ENCODE measurements at places on chromosomes 7 and 10.

- no peak for DNase-seq
Measured at GRCh38 chr10:101225846-101226421, 3.3 kb downstream of the LBX1 start.

DNA sequence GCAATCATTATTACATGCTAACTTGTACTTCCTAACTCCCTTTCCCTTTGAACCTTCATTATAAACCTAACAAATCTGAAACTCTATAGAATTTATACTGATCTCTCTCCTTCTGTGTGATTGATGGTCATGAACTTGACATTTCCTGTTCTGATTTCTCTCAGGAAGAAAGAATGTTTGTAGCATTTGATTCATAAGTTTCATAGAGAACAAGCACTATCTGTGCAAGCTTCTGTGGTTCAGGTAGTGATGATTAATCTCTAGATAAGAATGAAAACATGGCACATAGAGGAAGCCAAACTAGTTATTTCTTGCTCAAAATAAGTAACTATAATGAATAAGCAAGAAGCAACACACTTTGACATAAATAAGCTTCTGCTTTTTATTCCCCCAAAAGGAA is 34.2 kb downstream of the TFPI2 start:
- DNase-seq, result no peak

- DNase-seq, result no peak
Measured at GRCh38 chr7:132575419-132575981, 770 bp downstream of the PLXNA4 start.

GRCh38 chr10:83625831-83626360 is 513.4 kb upstream of the GHITM start:
- no peak for DNase-seq

GRCh38 chr7:44824894-44825526 is 22.9 kb downstream of the H2AZ2 start:
- no peak for DNase-seq

- no peak for DNase-seq
Measured at GRCh38 chr10:9437131-9437530, 1382.6 kb downstream of the GATA3 start.

DNA sequence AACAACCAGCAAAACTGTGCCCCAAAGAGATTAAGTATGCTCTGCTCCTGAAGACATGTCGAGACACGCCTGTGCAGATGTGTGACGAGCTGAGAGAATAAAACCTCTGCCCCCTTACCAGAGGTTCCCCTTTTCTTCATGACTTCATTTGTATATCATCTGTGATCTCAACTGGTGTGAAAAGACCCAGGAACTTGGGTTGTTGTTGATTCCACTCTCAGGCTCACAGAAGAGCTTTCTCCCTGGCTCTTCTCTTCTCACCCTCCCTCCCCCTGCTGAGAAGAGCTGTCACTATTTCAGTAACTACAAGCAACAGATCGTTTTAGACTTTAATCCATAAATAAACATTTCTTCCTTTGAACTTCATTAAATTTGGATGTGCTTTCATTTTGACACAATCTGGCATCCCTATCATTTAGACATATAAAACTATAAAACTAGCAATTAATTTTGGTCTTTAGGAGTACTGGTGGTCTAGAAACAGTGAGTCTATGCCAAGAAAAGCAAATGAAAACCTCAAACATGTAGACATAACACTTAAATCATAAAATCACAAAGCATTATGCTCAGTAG is 179.3 kb upstream of the FZD8 start:
- DNase-seq, result no peak

- DNase-seq, result no peak
Measured at GRCh38 chr10:76961841-76962240, 675.8 kb downstream of the KCNMA1 start.

DNA sequence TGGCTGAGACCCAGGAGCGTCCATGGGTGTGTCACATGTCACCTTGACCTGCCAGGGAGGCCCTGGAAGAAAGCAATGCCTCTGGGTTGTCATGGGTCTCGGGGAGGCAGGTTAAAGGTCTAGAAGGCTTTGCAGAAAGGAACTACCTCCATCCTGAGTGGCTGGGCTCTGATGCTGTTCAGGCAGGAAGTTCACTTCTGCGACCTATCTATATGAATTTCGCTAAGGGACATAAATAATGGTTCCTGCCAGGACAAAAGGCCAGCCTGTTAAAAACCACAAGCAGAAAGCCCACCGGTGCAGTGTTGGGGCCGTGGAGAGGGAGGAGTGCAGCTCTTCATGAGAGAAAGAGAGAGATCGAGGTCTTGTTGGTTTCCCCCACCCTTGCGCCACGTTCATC is 182.9 kb downstream of the PTPN20 start:
- DNase-seq, result no peak

DNA sequence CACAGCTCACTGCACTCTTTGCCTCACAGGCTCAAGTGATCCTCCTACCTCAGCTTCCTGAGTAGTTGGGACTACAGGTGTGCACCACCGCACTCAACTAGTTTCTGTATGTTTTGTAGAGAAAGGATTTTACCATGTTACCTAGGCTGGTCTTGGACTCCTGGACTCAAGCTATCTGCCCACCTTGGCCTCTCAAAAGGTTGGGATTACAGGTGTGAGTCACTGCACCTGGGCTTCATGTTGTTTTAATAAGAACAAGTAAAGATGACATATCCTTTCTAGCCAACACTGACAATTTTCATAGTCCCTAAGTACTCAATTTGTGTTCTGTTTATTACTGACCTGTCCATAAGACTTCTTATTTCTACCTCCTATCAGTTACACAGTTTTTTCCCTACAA is 16.8 kb downstream of the SEMA3C start:
- DNase-seq, result no peak

DNA sequence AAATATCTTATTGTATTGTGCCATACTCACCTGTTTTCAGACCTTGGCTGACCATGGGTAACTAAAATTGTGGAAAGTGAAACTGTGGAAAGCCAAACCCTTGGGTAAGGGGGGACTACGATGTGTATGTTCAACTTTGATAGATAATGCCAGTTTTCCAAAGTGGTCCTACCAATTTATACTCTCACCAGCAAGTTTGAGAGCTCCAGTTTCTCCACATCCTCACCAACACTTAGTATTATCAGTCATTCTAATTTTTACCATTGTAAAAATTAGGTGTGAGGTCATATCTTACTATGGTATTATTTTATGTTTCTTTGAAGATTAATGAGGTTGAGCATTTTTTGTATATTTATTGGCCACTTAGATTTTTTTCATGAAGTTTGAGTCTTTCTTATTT is 346.9 kb upstream of the PODXL start:
- DNase-seq, result no peak

GRCh38 chr10:3043512-3044368 is 23.6 kb upstream of the PFKP start:
- no peak for DNase-seq

DNA sequence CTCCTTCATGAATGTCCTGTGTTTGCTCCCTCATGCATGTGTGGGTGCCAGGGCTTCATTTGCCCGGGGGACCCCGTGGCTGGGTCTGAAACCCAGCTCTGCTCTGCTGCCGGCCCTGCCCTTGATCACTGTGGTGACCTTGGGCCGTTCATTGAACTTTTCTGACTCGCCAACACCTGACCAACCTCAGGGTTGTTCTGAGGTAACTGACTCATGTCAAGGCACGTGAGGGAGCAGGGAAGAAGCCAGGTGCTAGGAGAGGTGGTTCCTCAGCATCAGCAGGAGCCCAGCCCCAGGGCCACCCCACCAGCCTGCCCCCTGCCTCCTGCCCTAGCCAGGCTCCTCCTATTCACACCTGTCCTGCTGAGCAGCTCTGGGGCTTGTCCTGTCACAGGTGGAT is 47.9 kb downstream of the TBATA start:
- no peak for DNase-seq

GRCh38 chr7:129361771-129362170 is 72.5 kb upstream of the STRIP2 start:
- DNase-seq, result no peak

- DNase-seq, result no peak
Measured at GRCh38 chr7:70700055-70700940, 431.6 kb upstream of the GALNT17 start.

- no peak for DNase-seq
Measured at GRCh38 chr7:91636129-91636724, 244.3 kb downstream of the MTERF1 start.

DNA sequence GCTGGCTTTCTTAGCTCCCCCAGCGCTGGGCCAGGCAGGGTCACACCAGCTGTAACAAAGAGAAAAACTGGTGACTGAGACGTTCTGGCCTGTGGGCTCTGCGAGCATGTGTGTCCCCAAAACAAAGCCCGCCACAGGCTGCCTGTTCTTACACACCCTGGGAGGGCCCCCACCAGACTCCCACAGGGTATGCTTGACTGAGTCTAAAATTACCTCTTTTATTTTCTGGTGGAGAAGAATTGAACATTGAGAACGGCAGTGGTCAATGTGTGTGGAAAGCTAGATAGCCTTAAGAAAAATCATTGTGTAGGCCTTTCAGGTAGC is 808 bp downstream of the C10orf71 start:
- DNase-seq, result no peak

GRCh38 chr7:151776446-151776845 is 100.5 kb downstream of the PRKAG2 start:
- DNase-seq, result no peak

- no peak for DNase-seq
Measured at GRCh38 chr7:48168159-48168558, 3.1 kb upstream of the ABCA13 start.

DNA sequence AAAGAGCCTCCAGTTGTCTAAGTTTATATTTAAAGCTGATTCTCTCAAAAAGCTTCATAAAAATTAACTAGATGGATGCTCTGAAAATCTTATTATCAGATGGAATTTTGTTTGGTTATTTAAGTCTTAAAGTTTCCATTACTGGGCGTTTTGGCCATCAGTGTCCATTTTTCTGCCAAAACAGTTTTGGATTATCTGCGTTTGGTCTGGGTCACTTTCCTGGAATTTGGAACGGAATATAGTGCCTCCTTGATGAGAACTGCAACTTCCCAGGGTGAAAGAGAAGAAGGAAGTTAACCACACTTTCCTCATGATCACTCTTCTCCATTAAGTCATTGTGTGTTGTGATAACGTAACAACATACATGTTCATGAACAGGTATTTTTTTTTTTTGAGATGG is 764.9 kb upstream of the AUTS2 start:
- no peak for DNase-seq

DNA sequence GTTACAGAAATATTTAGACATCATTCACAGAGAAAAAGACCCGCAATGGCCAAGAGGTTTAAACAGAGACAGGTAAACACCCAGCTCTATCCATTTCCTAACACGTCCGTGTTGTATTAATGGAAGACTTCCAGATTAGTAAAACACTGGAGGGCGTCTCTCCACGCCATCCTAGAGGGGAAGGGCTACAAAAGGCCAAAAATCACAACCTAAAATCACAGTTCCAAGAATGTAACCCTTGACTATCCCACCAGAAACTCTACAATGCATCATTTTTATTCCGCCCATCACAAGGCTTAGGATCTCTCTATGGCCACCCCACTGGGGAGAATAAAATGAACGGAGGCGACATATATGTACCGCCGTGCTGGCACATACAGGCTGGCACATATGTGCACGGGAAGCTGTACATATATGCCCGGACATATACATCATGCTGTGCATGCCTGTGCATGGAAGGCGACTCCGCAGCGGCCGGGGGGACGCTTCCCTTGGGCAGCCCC is 734 bp downstream of the PCLO start:
- no peak for DNase-seq

- DNase-seq, result no peak
Measured at GRCh38 chr7:38798552-38799267, 110.3 kb downstream of the VPS41 start.

GRCh38 chr10:63591600-63592379 is 70.6 kb downstream of the REEP3 start:
- DNase-seq, result no peak

DNA sequence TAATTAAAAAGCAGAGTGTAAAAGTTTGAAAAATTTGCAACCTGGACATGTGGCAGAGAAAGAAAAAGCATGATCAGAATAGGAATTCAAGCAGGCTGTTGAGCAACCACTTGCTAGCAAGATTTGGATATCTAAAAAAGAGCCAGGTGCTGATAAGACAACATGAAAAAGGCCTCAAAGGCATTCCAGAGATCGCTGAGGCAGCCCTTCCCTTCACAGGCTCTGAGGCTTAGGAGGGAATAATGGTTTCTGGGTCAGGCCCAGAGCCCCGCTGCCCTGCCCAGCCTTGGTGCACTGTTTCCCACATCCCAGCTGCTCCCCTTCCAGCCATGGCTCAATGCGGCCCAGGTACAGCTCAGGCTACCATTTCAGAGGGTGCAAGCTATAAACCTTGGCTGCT is 64.1 kb upstream of the EEPD1 start:
- no peak for DNase-seq

- DNase-seq, result no peak
Measured at GRCh38 chr7:144866189-144866588, 30.3 kb upstream of the TPK1 start.

Measured in activated T-helper 1 cell treated with Interleukin-2 at 50 U/mL for 16 hours (primary cell).